Suppressor macrophage (primary cell): ENCODE measurements at places on chromosomes 11 and 22.

DNA sequence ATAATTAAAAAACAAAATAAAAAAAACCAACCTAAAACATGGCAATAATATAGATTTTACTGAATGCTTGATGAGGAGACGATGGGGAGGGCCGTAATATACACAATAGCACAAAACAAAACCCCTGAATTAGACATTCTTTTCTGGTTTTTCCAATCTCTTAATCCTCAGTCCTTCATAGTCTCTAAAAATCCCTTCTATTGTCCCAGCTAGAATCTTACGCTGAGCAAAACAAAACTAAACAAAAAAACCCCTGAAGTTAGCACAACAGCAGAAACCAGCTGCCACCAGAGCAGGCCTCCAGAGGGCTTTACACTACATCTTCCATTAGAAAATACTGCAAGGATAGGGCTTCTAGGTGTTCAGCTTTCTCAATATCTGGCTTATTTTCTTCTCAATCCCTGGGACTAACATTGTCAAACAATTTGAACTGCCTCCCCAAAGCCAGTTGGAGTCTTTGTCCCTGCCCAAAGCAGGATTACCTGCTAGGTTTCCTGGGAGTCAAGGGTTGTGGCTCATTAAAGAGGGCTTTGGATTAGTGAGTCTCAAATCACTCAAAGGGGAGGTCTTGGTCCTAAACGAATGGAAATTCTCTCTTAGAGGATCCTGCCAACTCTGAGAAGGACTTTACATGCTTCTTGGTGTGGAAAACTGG is 2.1 kb upstream of the RNF26 start:
- DNase-seq = no peak

DNA sequence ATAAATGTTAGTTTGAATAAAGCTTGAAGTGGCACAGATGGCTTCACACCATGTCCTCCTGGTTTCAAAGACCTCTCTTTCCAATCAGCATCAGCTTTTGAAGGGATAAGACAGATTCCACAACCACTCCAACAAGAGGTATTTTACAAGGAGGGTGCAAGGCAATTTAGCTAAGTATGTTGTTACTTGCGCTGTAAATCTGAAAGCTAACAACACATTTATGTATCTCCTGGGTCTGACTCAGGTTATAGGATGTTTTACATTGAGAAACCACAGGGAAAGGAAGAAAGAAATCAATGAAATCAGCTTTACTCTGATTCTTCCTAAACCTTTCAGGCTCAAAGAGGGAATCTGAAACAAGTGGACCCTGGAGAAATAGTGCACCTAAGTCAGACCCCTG is 12.1 kb downstream of the CWC15 start:
- no peak for DNase-seq

GRCh38 chr22:26890870-26891269 is 233.5 kb downstream of the MIAT start:
- no peak for DNase-seq

DNA sequence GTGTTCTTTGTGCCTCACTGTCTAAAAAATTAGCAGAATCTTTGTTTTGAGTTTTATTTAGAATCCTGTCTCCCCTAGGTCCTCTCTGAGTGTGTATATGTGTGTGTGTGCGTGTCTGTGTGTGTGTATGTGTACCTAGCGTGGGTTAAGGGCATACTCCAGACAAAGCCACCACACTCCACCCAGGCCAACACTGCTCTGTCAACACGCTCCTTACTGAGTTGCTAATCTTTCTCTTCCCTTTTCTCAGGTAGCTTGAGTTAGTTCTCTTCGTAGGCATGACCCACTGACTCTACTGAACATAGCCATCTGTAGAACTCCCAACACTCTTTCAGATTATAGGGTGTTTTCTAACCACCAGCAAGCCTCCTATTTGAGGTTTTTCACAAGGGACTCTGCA is 131.1 kb downstream of the LRRC4C start:
- no peak for DNase-seq

DNA sequence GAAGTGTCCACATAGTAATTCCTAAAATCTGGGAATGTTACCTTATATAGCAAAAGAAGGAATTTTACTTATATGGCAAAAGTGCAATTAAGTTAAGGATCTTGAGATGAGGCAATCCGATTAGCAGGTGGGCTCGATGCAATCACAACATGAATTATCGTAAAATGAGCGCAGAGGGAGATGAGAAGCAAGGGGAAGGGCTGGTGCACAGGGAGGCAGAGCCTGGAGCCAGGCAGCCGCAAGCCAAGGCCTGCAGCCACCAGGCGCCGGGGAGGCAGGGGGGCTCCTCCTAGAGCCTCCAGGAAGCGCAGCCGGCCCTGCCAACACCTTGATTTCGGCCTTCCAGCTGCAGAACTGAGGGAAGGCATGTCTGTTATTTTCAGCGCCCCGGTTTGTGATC is 85.7 kb downstream of the CELSR1 start:
- no peak for DNase-seq

DNA sequence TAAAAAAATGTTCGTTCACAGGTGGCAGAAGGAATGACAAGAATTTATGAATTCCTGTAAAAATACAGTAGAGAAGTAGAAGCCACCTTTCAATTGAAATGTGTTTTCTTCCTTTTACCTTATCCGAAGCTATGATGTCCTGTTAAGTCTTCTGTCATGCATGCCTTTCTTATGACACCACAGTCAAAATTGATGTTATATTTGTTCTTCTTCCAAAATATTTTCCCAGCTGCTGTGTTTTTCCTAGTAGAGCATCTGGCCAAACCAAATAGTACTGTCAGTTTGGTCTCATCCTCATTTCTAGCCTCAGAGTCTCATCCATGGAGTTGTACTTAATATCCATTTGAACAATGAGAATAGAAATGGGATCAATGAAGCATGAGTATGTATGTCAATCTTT is 206.1 kb downstream of the PGR start:
- no peak for DNase-seq

- peak; percentile 38 for DNase-seq
Observed at GRCh38 chr22:21857481-21857914, 9.9 kb downstream of the MAPK1 start.

DNA sequence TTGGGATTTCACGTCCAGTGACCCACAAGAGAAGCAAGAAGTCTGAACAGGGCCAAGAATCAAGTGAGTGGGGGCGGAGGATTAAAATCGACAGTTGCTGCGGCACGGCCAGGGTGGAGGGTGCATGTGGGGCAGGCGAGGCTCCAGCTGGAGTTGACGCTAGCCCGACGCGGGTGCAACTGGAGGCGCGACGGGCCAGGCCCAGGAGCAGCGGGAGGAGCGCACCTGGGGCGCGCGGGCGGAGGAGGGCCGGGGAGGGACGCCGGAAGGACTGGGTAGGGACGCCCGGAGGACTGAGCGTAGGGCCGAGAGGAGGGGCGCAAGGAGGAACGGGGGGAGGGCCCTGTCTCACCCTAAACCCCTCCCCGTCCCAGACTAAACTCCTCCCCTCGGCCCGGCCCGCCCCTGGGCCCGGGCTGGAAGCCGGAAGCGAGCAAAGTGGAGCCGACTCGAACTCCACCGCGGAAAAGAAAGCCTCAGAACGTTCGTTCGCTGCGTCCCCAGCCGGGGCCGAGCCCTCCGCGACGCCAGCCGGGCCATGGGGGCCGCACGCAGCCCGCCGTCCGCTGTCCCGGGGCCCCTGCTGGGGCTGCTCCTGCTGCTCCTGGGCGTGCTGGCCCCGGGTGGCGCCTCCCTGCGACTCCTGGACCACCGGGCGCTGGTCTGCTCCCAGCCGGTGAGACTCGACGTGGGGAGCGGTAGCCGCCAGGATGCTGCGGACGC is at the start of gene IL17RA:
IL17RA (plus strand) TSS at position 447 of the 723 bp plus-strand sequence; CDS start at position 539, 92 bp downstream.
- peak; percentile 97 for DNase-seq

DNA sequence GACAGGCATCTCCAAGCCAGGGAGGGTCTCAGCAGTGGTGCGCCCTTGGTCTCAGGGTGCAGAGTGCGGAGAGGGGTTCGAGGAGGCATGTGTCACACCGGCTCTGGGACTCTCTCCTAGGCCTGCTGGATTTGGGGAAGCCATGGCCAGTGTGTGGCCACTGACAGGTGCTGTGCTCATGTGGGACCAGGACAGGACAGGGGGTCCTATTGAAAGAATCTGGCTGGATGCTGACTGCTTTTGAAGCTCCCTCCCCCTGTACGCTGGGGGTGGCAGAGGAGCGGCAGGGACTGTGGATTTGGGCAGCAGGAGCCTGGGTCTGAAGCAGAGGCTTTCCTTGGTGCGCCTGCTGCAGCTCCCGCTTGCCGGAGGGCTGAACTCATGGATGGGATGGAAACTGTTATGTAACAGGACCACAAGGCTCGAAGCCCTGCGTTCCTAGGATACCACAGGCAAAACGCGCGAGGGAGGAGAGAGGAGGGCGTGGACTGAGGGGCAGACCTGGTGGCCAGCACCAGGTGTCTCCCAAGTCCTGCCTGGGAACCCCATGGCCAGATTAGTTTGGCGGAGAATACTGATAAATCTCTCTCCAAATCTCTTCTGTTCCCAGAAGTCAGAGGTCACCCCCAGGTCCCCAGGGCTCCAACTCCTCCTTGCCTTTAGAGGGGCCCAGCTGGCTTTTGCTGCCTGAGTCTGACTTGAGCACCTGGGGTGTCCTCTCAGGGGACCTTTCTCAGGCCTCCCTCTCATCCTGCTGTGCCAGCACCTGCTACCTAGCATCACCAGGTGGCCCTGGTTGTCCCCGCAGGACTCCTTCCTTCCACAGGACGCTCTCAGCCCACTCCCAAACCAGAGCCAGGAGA is 13.8 kb upstream of the TEF start:
- no peak for DNase-seq

DNA sequence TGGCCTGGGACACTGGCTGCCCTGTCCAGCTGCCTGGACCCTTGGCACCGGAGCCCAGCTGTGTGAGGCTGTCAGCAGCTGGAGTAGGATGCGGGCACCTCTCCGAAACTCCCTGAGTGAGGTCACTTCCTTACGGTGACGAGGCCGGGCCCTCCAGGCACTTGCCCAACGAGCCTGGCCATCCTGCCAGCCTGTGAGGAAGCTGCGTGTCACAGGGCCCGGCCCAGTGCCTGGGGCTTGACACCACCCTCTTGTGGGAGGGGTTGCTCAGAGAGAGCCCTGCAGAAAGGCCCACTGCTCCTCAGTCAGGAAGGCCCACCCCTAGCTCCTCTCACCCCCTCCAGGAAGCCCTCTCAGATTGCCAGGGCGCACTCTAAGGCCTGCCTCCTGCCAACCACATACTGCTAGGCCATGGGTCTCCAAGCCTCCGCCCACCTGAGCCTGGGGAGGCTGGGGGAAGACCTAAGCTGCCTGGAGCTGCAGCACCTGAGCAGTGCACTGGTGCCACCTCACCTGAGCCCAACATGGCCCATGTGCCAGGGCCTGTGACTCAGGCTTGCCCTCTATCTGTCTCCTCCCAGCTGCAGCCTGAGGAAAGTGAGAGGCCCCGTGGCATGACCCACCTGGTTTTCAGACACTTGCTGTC is 4.3 kb upstream of the PHLDA2 start:
- peak; percentile 98 for DNase-seq

DNA sequence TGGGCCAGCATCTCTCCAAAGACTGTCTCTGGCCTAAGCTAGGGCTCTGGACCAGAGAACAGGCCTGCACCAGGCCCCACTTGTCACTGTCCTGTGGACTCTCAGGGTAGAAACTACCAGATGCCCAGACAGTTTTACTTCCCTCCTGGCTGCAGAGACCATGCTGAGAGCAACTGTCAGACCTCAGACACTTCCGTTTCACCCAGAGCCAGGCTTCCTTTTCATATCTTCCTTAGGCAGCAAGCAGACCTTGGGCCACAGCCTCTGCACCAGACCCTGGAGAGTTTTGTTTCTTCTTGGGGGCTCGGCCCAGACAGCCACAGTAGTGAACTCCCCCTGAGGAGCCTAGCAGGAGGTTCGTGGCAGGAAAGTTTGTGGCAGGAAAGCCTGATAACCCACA is 12.1 kb upstream of the FCHSD2 start:
- DNase-seq = peak; percentile 65

- peak; percentile 54 for DNase-seq
Observed at GRCh38 chr11:94171693-94172440, 43.2 kb downstream of the PANX1 start.

DNA sequence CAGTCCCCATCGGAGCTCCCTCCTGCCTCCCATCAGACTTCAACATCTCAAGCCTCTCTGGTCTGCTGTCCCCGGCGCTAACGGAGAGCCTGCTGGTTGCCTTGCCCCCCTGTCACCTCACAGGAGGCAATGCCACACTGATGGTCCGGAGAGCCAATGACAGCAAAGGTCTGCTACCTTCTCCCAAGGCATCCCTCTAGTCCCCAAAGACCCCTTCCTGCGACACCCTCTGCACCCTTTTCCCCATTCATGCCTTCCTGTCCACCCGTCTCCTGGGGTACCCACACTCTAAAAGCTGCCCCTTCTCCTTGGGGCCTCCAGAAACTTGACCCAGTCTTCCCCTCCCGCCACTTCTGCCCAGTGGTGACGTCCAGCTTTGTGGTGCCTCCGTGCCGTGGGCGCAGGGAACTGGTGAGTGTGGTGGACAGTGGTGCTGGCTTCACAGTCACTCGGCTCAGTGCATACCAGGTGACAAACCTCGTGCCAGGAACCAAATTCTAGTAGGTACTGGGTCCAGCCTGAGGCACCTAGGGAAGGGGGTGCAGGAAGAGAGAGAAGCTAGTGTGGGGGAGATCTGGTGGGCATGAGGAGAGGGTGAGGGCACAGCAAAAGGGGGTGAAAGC is 860 bp downstream of the UPK2 start:
- no peak for DNase-seq

- no peak for DNase-seq
Observed at GRCh38 chr11:93686226-93686625, 24.7 kb downstream of the CEP295 start.

- peak; percentile 79 for DNase-seq
Observed at GRCh38 chr11:126318574-126319373, 14.9 kb downstream of the DCPS start.

- DNase-seq = no peak
Observed at GRCh38 chr11:36212564-36213392, 76.4 kb downstream of the COMMD9 start.

DNA sequence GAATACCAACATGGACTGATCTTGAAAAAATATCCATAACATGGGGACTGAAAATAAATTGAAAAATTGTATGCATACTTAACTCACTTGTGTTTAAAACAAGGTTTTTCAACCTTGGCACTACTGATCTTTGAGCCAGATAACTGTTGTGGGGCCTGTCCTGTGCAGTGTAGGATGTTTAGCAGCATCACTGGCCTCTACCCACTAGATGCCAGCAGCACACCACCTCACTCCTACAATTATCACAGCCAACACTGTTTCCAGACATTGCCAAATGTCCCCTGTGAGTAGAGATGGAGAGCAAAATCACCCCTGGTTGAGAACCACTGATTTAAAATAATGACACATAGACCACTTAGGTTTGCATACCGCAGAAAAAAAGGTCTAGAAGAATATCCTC is 45.0 kb upstream of the SLC1A2 start:
- no peak for DNase-seq

- no peak for DNase-seq
Observed at GRCh38 chr11:68153742-68154141, 32.6 kb upstream of the CHKA start.
